Mammary epithelial cell (primary cell): ENCODE measurements at places on chromosomes 3 and 15. TPM values are rescaled to one million over a fixed set of nuclear protein-coding genes. Genes with fewer than 3 reads are reported as not detected.

The SPINK8 gene
- polyA plus RNA-seq = not detected

The CNTN3 gene
- 11.9 TPM for polyA plus RNA-seq

The PPM1L gene
- 0.23 TPM for polyA plus RNA-seq

The OXTR gene
- polyA plus RNA-seq = 0.19 TPM

The C15orf62 gene
- 0.05 TPM for polyA plus RNA-seq

The NTRK3 gene
- not detected for polyA plus RNA-seq

The ADAMTS9 gene
- polyA plus RNA-seq = 0.31 TPM

The ILDR1 gene
- 0.20 TPM for polyA plus RNA-seq

The FAM174B gene
- 0.44 TPM for polyA plus RNA-seq

The PLXND1 gene
- 0.63 TPM for polyA plus RNA-seq
